ENCODE measurements at places on chromosomes 4 and X.
A peak's percentile ranks its signal among the peaks of the same experiment; 100 is the strongest.

DNA sequence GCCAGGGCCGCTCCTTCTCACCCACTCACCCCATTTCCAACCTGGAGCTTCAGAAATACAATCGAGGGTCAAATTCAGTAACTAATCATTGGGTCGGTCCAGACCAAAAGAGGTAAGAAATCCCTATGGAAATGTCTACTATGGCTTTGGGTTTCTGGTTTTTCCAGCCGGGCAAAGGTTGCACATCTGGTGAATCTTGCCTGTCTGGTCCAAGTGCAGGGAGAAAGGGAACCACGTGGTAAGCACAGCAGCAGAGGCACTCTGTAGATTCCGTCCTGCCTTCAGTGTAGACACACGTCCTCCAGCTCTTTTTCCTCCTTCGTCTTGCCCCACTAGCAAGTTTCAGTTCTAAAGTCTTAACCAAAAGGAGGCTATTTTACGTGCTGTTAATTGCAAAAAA lies 218.0 kb upstream of the JADE1 start:
- no peak for ATAC-seq

DNA sequence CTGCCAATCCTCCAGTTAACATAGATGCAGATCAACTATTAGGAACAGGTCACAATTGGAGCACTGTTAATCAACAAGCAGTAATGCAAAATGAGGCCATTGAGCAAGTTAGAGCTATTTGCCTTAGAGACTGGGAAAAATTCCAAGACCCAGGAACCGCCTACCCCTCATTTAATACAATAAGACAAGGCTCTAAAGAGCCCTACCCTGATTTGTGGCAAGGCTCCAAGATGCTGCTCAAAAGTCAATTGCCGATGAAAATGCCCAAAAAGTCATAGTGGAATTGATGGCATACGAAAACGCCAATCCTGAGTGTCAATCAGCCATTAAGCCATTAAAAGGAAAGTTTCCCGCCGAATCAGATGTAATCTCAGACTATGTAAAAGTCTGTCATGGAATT lies 20.5 kb upstream of the TRIM61 start:
- no peak for ATAC-seq

DNA sequence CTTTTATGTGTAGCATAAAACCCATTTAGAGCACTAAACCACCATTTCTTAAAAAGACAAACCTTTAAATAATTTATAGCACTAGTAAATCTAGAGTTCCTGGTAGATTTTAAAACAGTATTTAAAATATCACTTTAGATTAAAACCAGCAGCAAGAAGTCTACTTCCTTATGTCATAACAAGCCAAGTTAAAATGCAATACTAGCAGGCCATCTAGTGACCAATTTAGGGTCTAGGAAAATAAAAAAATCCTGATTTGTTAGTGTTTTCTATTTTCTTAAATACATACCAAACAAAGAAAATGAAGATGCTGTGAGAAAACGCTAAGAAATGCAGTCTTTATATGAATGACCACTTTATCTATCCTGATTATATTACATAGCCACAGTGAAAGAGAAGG lies 53.9 kb downstream of the PAPSS1 start:
- no peak for ATAC-seq

- ATAC-seq: no peak
Observed at GRCh38 chrX:96997196-96997595, 113.5 kb downstream of the RPA4 start.

DNA sequence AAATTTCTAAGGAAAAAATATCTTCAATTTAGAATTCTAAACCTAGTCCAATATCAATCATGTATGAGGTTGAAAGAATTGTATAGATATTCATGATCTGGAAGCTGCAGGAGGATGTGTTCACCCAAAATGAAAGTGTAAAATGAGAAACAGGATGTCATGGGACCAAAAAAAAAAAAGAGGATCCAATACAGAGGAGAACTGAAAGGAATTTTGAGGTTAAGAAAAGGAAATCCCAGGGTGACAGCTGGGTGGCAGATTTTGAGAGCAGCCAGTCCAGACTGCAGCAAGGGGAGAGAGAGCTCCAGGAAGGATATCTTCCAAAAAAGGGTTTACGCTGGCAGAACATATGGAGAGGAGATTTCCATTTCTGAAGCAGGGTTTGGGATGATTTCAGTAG lies 38.9 kb downstream of the TLR10 start:
- ATAC-seq: no peak

DNA sequence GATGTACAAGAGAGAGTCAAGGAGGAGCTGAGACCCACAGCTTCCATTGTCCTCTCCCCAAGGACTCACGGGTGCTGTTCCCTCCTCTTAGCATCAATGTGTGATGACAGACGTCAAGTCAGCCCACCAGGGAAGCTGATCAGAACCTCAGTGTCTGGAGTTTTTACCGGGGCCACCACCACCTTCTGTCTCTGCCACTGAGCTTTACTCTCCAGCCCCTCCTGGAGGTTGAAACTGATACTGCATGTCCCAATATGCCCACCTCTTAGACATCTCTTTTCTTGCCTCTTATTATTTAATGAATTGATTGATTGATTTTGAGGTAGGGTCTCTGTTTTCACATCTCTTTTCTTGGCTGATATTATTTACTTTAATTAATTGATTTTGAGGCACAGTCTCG lies 10.3 kb upstream of the AKAP17A start:
- ATAC-seq: no peak

GRCh38 chr4:74501579-74501978 lies 56.6 kb downstream of the AREG start:
- no peak for ATAC-seq

GRCh38 chr4:42865572-42866189 lies 26.8 kb upstream of the GRXCR1 start:
- ATAC-seq: no peak

- ATAC-seq: no peak
Observed at GRCh38 chrX:66042307-66043077, 2.6 kb upstream of the VSIG4 start.

DNA sequence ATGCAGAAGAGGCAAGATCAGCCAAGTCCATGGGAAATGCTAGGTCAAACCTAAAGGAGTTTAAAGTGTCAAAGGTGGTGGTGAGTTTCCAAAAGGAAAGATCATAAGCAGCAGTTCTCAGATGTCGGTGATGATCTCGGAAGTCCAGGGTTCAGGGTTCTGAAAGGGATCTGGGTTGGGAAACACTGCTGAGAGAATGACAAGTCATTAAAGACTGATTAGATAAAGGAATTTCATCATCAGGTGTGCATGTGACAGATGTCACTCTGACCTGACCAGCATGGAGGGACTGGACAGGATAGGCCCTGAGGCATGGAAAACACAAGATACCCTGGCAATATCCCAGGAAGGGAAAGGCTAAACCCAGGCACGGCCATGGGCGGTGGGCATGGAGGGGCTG lies 195.7 kb upstream of the TBL1X start:
- no peak for ATAC-seq

DNA sequence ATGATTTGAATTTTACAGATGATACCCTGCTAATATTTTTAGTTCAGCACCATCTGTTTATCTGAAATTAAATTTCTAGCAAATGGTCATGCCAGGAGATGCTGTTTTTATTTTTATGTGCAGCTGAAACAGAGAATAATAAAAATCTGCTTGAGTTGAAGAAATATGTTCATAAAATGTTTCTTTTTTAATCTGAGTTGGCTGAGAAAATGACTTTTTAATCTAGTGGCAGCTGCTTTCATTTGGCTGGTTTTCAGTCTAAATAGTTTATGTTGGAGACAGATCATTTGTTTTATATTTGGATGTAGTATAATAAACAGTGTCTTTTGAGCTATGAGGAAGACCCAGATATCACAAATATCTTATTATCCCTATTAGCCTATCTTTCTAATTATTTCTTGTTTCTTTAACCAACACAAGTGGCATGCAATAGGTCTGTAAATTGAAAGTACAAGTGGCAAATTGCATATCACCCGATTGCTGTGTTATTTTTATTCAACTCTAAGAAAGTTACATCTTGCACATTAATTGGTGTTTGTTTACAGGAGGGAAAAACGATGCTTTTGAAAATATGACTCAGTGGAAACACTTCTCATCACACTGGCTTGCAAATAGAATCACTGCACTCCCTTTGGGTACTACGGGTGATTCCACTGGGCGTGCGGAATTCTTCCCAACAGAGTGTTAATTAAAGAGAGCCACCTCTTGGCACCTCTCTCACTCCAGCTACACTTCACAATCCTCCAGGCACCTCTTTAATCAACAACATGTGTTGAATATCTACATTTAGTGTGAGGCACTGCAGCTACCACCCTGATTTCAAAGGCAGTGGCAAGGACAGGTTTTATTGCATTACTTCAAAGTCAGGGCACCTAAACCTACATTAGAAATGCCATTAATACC lies 51.7 kb upstream of the AP1S2 start:
- ATAC-seq: no peak

- ATAC-seq: peak; percentile 85
Observed at GRCh38 chrX:86148024-86148511, at the start of gene DACH2. Gene DACH2 (plus strand): TSS chrX:86148451.

- peak; percentile 82 for ATAC-seq
Observed at GRCh38 chr4:16524911-16525554, 298.8 kb upstream of the TAPT1 start.

DNA sequence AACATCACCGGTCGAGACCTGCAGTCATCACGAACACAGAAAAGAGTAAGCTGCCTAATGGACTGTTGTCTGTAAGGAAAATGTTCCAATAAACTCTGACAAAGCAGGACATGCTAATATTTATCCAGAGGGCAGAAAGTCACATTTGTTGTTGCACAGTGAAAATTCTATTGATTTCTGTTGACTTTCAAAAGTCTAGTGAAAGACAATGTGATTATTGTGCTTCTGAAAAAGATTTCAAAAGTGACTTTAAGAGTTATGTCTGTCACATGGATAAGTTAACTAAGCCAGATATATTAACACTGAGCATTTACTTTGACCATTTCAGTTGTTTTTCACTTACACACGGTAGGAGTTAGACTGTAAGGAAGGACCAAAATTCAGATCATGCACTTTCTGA lies 9.3 kb upstream of the RFC1 start:
- ATAC-seq: no peak

DNA sequence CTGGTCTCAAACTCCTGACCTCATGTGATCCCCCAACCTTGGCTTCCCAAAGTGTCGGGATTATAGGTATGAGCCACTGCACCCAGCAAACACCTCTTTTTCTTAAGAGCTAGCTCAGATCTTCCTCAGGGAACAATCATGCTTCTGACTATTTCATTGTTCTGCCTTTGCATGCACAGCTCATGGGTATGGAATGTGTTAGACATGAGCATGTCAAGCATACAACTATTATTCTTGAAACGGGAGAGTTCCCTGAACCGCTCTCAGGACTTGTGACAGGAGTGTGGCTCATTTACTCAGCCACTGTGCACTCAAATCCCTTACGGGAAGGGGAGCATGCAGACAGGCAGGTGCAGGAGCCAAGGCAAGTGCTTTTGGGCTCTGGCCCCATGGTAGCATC lies 231.7 kb upstream of the TAPT1 start:
- ATAC-seq: no peak

GRCh38 chr4:173165706-173166105 lies 2.9 kb upstream of the GALNT7 start:
- ATAC-seq: no peak

- ATAC-seq: no peak
Observed at GRCh38 chr4:123415977-123416376, 19.4 kb downstream of the SPRY1 start.

- no peak for ATAC-seq
Observed at GRCh38 chr4:120555058-120555457, 367.5 kb downstream of the PRDM5 start.

- no peak for ATAC-seq
Observed at GRCh38 chrX:39519030-39519488, 578.7 kb downstream of the BCOR start.

GRCh38 chr4:82363896-82364487 lies 9.8 kb downstream of the HNRNPD start:
- no peak for ATAC-seq

DNA sequence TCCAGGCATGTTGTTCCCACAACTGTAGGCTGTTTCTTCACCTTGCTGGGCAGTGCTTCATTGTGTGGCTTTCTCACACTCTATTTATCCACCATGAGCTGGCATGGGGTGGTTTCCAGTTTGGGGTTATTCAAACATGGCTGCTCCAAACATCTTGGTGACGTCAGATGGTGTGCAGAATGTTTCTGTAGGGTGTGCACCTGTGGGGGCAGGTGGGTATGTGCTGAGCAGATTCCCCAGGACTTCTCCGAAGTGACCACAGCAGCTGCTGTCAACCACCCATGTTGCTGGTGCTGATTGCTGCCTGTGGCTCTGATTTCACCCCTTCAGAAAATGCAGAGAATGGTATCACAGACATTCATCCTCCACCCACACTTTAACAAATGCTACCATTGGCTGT lies 5.0 kb upstream of the PSAPL1 start:
- no peak for ATAC-seq

- ATAC-seq: no peak
Observed at GRCh38 chr4:37130465-37130864, 114.1 kb upstream of the NWD2 start.

GRCh38 chrX:126799059-126799458 lies 20.5 kb upstream of the PRR32 start:
- no peak for ATAC-seq

DNA sequence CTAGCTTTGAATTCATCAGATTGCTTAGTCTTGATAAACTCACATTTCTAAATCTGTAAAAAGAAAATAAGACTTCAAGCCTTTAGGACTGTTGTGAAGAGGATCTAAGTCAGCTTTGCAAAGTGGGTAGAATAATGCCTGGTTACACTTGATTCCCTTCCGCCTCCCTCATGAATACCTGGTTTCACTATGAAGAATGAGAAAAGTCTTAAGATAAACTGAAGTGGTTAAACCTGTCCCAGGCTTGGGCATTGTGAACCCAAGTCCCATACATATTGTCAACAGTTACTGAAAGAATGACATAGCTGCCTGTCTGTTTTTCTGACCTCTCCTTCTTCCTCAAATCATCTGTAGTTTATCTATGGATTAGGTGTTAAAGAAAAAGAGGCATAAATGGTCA lies 16.7 kb upstream of the GBA3 start:
- no peak for ATAC-seq

- no peak for ATAC-seq
Observed at GRCh38 chr4:6239968-6240367, 29.7 kb upstream of the WFS1 start.

DNA sequence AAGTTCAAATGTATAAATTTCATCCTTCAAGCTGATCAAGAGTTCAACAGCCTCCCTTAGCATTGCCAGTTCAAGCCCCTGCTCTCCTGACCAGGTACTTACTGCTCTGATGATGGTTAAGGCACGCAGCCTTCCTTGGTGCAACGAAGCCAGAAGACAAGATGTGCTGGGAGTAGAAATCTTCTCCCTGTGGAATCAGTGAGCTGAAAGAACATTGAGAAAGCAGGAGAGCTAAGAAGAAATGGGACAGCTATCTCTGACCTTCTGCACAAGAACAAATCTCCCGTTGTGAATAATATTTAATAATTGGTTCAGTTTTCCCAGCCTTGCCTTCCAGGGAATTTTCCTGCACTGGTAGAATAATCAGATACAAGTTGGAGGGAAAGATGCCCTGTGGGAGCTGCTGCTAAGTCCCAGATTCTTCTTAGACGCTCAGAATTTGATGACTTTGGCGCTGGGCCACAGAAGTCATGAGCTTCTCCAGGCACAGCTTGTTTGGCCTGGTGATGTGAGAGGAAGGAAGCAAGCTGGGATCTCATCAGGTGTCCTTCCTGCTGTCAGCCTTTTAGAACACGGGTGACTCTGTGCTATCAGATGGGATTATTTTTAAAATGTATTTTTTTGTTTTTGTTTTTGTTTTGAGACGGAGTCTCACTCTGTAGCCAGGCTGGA lies 77.8 kb downstream of the CD38 start:
- ATAC-seq: peak; percentile 55

- no peak for ATAC-seq
Observed at GRCh38 chr4:100805538-100805937, 287.7 kb upstream of the EMCN start.

- no peak for ATAC-seq
Observed at GRCh38 chr4:188639479-188640100, 500.3 kb downstream of the TRIML1 start.

- ATAC-seq: no peak
Observed at GRCh38 chr4:95190751-95191436, 357.9 kb downstream of the UNC5C start.

Measured in gastroesophageal sphincter (tissue), 4 donors.